ENCODE measurements at places on chromosomes 5 and 9. TPM values are rescaled to one million over a fixed set of nuclear protein-coding genes. Genes with fewer than 3 reads are reported as not detected.

QRFP gene
- total RNA-seq, result not detected

PCDHB7 gene
- total RNA-seq, result not detected

SPATA31E1 gene
- not detected for total RNA-seq

BTNL3 gene
- total RNA-seq, result not detected

PCDHGA1 gene
- total RNA-seq, result 0.09 TPM

SPATA31D1 gene
- total RNA-seq, result not detected

PRSS3 gene
- 0.77 TPM for total RNA-seq

ENDOG gene
- total RNA-seq, result 15.3 TPM

CCDC187 gene
- not detected for total RNA-seq

CTXN3 gene
- total RNA-seq, result not detected

TAF11L14 gene
- not detected for total RNA-seq

PCDHB4 gene
- total RNA-seq, result not detected

ST6GALNAC6 gene
- 91.4 TPM for total RNA-seq

DMGDH gene
- total RNA-seq, result 1.0 TPM

HBEGF gene
- total RNA-seq, result 7.6 TPM

MRPL50 gene
- total RNA-seq, result 11.8 TPM

CFAP77 gene
- total RNA-seq, result not detected

MYORG gene
- 1.0 TPM for total RNA-seq

IFNA1 gene
- total RNA-seq, result not detected

COL27A1 gene
- total RNA-seq, result 0.82 TPM

OTP gene
- not detected for total RNA-seq

KCNN2 gene
- not detected for total RNA-seq

SLC25A51 gene
- 31.3 TPM for total RNA-seq

ITK gene
- 184 TPM for total RNA-seq

COL15A1 gene
- 0.20 TPM for total RNA-seq

ANKRD20A1 gene
- total RNA-seq, result 2.3 TPM

PCDHA9 gene
- not detected for total RNA-seq

BRD9 gene
- total RNA-seq, result 66.4 TPM

CLTB gene
- total RNA-seq, result 63.9 TPM

Data from T-helper 2 cell treated with Interferon-gamma antibody and Interleukin-4, amounts not matched to agents 100 ng/mL and 5 ng/mL, for 36 hours (primary cell).